ENCODE measurements at places on chromosomes 4 and X.

GRCh38 chr4:26082565-26082964, 168.5 kb downstream of the SMIM20 start:
- DNase-seq, result no peak

- no peak for DNase-seq
Observed at GRCh38 chr4:35900286-35901243, 343.7 kb downstream of the ARAP2 start.

DNA sequence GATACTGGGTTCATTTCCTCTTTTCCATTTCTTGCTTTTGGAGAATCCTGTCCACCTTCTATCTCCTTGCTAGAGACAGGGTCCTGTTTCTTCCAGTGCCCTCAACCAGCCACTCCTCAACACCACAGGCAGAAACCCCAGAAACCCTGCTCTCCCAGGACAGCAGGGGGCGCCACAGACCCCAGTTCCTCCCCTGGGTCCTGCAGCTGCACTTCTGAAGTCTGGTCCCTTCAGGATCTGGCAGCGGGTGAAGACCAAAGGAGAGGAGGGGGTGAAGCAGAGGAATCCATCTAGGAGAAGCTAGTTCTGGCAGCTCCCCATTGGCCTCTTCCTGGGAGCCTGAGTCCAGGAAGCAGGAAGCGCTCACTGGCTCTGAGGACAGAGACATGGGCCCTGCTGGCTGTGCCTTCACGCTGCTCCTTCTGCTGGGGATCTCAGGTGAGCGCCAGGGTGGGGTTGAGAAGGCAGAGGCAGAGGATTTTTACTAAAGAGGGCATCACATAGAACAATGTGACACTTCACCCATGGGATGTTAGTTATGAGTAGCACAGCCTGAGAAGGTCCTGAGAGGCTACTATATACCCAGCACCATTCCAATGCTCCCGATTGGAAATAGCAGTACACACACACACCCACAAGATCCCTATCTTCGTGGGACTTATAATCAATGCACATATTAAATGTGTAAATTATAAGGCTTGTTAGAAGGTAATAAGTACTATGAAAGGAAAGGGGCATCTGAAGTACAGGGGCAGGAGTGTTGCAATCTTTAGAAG, at the start of gene PRSS48:
Gene PRSS48, plus strand, starts transcription at position 375 of the 776 bp plus-strand sequence. Its CDS starts 12 bp downstream, at position 387.
- peak; percentile 20 for DNase-seq

DNA sequence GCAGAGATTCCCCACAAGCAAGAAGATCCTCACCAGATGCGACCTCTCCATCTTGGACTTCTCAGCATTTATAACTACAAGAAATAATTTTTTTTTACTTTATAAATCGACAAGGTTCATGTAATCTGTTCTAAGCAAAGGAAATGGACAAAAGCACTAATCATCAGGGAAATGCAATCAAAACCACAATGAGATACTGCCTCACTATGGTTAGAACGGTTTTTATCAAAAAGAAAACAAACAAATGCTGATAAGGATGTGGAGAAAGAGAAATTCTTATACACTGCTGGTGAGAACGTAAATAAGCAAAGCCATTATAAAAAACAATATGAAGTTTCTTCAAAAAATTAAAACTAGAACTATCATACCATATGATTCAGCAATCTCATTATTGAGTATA, 1382.6 kb downstream of the ARAP2 start:
- DNase-seq, result no peak

- DNase-seq, result no peak
Observed at GRCh38 chrX:45351478-45351877, 150.8 kb upstream of the DIPK2B start.

DNA sequence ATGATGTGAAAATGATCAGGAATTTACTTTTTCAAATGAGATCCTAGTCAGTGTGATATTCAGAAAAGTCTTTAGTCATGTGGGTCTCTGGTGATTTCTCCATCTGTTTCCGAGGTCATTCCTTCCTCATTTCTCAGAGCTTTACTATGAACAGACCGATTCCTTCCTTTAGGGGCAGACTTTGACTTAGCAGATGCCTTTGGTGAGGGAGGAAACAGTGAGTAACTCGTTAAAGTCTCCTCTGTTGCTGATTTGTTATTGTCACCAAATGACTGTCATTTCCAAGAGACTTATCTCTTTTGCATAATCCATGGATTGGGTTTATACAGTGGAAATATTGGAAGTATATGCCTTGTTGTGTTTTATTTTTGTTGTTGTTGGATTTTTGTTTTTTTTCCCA, 76.2 kb upstream of the CD99 start:
- DNase-seq, result no peak

Data from activated CD4-positive, alpha-beta T cell treated with anti-CD3 and anti-CD28 coated beads, Interleukin-2, amount 50 U/mL, for 1 hour (primary cell).